ENCODE measurements at places on chromosomes 6 and 20.

GRCh38 chr20:59782986-59783640 lies 150.3 kb downstream of the SYCP2 start:
- no peak for DNase-seq

- no peak for DNase-seq
Measured at GRCh38 chr20:44858606-44859360, 26.7 kb upstream of the YWHAB start.

DNA sequence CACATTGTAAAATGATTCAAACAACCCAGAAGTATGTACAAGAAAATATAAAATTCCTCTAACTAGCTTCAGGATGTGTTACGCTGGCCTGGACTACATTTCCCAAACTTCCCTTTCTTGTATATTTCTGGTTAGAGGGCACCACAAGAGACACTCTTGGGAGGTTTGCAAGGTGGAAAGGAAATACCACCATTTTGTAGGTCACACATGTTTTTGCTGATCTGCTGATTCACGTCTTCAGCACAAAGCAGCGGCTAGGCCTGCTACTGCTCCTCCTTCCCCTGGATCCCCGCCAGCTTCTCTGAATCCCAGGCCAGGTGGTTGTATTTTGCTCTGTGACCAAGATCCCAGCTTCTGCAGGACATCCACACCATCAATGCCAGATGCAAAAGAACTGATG lies 104.2 kb downstream of the AGPAT4 start:
- DNase-seq: no peak

- peak; percentile 55 for DNase-seq
Measured at GRCh38 chr20:32062776-32063170, 10.7 kb downstream of the HCK start.

GRCh38 chr6:158312672-158313397 lies 570 bp downstream of the TULP4 start:
- DNase-seq: no peak
